ENCODE measurements at places on chromosomes 4 and X.

DNA sequence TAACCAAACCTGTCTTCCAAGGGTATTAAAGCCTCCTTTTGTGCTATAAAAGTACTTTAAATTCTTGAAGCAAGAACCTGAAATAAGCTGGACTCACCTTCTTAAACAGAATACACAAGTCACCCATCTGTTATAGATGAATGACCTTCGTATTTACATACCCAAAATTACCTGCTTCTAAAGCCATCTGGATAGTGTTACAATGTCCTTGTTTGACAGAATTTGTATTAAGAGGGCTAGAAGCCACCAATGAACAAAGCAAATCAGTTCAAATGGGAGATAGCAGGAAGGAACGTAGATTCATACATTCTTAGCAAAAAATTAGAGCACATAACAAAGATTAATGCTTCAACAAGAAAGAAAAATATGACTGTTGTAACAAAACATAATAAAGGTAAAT is 33.7 kb upstream of the CCSER1 start:
- DNase-seq: no peak

GRCh38 chr4:139015948-139016471 is 429 bp downstream of the NOCT start:
- peak; percentile 48 for DNase-seq

DNA sequence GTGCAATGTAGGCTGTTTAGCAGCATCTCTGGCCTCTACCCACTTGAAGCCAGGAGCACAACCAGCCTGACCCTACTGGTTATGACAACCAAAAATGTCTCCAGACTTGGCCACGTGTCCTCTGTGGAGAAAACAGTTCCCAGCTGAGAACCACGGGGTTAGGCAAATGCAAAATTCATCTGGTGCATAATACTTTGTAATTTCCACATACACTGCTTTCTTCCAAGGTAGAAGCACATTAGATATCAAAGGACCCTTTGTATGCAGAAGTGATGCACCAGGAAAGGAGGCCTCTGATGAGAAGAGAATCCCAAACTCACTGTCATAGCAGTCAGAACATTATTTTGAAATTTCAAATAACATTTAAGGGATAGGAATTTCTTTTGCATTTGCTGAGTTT is 26.3 kb downstream of the MFAP3L start:
- DNase-seq: no peak

DNA sequence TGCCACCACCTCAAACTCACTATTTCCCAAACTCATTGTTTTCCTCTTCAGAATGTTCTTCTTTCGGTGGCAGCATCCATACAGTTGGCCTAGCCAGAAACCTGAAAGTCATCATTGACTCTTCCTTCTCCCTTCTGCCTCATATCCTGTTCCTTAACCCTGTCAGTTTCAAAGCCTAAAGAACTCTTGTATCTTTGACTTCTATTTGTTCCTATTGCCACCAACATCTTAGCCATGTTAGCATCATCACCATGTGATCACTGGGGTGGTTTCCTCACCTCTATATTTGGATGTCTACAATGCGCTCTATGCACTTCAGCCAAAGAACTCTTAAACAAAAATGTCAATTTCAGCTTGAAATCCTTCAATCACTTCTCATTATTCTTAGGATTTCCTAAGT is 29.0 kb downstream of the DDX60L start:
- no peak for DNase-seq

GRCh38 chr4:73340917-73341316 is 63.2 kb upstream of the ALB start:
- DNase-seq: no peak

Data from activated CD4-positive, alpha-beta T cell treated with anti-CD3 and anti-CD28 coated beads, Interleukin-2, amount 50 U/mL, for 48 hours (primary cell).